ENCODE measurements at places on chromosomes 5 and 9.

DNA sequence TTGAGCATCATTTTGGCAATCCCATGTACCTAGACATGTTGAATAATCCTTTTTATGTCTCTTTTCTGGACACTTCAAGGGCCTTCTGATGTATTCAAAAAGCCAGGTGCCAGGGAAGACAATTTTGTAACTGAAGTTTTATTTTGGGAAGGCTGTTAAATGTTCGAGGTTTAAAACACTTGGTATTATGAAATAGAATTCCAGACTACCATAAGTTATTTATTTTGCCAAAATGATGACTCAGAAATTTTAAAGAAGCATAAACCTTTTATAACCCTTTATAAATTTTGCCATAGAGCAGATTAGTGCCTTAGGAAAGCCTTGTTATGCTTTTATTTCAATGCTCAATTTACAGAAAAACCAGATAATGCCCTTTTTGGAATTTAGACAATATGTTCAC lies 30.3 kb upstream of the UHRF2 start:
- DNase-seq, result no peak

DNA sequence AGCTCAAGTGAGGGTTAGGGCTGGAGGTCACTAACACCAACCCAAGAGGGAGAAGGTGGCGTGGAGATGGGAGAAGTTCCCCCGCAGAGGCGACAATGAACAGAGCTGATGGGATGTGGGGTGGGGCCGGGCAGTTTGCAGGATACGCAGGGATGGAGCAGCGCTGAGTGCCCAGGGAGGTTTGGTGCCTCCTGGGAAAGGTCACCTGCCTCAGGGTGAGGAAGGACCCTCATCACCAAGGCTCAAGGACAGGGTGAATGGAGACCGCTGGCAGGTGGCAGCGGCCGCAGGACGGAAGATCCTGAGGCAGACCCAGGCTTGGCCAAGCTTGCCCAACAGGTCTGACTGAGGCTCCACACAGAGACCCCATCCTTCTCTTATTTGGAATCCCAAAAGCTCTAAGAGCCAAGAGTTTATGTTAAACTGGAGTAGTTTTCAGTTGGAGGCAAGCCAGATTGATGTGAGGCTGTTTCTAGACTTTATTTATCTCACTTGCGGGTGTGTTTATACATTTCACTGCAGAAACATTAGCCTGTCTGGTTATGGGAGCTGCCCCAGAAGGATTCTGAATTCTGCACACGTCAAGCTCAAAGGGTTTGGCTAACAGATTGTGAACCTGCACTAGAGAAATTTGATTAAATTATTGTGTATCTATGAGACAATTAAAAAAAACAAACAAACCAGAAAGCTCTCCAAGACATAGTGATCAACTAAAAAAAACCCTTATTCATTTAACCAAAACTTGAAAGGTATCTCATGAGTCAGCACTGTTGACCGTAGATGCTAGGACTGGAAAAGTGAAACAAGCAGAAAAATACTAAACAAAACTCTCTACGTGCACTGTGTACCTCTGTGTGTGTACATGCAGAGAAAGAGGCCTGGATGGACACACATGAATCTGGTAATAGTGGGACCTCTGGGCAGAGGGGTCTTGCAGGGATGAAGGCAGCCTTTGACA lies 146.2 kb upstream of the PHYKPL start:
- no peak for DNase-seq

- no peak for DNase-seq
Measured at GRCh38 chr9:4750023-4750673, 9.1 kb upstream of the AK3 start.

- DNase-seq, result no peak
Measured at GRCh38 chr9:111099199-111100008, 61.1 kb upstream of the LPAR1 start.

GRCh38 chr9:36092509-36093215 lies 43.9 kb upstream of the GLIPR2 start:
- DNase-seq, result no peak

GRCh38 chr5:92371889-92372235 lies 988.7 kb upstream of the ARRDC3 start:
- DNase-seq, result no peak

GRCh38 chr9:109535365-109535764 lies 37.3 kb upstream of the PTPN3 start:
- no peak for DNase-seq

DNA sequence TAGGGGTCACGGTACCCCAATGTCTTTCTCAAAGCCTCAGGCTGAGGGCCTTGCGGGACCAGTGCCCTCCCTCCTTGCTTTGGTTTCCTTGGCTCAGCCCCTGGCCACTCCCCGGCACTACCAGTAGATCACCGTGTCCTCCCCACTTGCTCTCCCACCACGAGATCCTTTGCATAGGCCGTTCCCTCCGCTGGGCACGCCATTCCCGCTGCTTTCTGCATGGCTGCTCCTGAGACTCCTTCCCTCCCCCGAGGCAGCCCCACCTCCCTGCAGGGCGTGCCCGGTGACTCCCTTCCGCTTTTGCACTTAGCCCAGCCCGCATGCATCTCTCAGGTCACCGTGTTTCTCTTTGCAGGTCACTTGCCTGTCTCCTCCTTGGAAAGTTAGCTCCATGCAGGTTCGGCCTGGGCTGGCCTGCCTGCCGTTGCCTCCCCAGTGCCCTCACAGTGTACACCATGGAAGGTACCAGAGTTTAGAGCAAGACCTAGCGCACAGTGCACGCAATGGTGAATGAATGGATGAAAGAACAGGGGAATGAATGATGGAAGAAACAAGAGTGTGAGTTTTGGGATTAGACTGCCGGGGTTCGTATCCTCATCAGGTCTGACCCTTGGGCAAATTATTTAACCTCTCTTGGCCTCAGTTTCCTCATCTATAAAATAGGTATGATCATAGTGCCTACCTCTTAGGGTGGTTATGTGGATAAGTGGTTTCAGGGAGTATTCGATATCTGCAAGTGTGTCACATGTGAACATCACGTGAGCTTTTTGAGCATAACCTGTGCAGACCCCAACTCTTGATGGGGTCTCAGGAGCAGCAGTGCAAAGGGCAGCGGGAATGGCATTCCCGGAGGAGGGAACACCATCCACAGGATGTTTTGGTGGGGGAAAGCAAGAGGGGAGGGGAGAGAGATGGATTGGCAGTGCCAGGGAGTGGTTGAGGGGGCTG lies 214.3 kb downstream of the C9orf50 start:
- no peak for DNase-seq

DNA sequence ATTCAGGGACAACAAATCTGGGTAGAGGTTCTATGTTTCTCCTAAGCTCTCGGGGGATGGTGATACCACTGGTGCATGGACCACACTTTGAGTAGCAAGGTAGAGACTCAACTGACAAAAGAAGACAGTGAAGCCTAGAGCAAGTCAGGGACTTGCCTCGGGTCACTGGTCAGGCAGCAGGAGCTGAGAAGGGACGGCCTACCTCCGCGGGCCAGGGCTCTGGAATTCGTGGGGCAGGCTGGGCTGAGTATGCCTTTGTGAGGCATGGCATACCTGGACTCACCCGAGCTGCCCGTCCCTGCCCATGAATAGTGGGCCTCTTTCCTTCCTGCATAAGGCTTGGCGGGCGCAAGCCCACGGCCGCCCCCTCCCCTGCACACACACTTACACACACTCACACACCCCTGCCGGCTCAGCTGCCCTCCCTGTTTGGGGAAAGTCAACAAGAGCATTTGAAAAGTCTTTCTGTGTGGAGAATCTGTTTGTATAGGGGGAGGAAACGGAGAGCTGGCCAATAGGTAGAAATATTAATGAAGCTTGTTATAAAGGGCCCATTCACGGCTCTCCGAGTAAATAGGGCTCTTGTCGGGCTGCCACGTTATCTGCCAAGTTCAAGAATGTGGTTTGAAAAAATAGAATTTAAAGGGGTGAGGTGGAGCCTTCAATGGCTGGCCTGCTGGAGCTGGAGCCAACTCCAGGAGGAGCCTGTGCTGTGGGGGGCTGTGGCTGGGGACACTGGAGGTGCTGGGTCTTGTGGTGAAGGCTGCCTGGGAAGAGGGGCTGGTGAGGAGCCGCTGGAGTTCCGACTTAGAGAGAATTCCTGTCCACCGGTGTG lies 19.1 kb upstream of the KIF12 start:
- DNase-seq, result no peak

DNA sequence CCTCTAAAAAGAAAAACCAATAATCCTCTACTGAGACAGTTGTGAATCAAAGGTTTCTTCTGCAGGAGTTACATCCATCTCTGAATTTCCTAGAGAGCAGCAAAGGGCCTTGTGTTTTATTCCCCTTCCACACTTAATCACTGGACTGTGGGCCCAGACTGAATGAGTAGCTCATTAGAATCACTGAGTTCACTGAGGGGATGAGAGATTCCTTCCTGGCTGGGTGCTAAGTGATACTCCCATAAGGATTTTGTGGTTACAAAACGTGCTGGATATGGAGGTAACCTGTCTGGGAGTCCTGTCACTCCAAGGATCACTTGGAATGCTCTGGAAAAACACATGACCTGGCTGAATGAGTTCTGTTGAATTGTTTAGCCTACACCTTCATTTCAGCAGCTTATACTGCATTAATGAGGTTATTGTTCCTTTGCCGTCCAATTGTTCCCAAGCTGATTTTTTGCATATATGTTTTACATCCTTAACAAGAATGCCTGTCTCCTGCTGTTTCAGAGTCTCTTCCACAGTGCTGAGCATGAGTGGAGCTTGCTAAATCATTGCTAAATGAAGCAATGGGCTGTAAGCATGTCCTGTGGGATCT lies 82.9 kb downstream of the MEF2C start:
- DNase-seq, result no peak

DNA sequence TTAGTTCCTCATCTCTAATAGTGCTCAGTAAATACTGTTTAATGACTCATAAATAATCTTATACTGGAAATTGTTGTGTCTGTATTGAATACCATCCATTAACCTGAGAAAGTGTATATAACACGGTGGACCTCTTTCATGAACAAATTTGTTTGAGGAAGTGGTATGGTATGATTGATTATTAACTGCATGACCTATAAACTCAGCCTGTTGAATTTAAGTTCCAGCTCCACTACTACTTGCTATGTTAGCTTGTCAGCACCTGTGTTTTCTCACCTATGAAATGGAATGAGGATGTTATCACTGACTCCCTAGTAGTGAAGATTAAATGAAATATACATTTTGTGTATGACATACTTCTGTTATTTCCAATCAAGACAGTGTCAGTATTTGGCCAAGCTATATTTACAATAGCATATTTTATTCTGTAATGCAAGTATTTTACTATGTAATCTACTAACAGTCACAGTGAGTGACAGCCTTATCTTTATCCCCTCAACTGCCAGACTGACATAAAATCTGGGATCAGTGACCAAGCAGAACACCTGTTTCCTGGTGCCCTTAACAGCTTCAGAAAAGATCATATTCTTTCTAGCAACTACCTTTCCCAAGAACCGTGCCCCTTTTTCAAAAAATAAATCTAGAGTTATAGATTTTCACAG lies 77.3 kb upstream of the ITGA1 start:
- no peak for DNase-seq

DNA sequence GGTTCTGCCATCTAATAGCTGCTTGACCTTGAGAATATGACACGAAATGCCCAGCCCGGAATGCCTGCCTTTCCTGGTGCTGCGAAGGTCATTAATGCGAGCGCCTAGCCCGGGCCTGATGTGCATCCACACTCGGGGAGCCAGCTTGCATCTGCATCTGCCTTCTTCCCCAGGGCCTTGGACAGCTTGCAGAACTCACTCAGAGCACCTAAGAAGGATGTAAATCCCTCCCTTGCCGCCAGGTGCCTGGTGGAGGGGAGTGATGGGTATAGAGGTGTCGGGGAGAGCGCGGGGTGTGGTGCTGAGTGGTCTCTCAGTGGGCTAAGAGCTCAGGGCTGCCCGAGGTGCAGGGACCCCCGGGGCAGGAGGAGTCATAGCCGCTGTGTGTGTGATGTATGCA lies 127.2 kb downstream of the MRPL36 start:
- DNase-seq, result no peak

DNA sequence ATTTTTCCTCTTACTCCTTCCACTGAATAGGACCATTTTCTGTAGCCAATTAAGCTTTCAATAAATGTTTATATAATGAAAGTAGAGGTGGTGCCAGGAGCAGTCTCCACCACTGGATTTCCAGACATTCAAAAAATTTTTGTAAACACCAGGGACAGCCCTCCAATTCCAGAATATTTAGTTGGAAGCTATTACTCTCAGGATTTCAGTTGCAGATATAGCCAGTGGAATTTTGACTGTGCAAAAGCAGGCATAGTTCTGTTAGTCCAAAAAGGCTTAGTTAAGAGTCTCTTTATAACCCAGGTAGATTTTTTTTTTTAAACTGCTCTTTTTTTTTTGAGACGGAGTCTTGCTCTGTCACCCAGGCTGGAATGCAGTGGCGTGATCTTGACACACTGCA lies 138.1 kb upstream of the DMRT1 start:
- DNase-seq, result no peak

DNA sequence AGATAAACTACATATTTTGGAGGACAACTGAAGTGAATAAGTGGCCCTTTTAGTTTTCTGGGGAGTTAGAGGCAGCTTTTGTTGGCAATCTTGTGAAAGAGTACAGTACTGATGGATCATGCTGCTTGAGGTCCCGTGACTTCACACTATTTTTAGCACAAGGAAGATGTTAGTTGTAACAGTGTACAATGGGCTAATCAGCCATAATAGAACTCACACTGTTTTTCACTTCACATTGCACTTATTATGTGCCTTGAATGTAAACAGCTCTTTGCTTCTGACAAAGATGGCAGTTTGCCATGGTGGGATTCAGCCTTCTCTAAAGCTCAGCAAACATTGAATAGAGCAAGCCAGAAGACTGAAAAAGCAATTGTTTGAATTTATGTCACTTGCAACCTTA lies 176.7 kb upstream of the ZNF608 start:
- DNase-seq, result no peak

DNA sequence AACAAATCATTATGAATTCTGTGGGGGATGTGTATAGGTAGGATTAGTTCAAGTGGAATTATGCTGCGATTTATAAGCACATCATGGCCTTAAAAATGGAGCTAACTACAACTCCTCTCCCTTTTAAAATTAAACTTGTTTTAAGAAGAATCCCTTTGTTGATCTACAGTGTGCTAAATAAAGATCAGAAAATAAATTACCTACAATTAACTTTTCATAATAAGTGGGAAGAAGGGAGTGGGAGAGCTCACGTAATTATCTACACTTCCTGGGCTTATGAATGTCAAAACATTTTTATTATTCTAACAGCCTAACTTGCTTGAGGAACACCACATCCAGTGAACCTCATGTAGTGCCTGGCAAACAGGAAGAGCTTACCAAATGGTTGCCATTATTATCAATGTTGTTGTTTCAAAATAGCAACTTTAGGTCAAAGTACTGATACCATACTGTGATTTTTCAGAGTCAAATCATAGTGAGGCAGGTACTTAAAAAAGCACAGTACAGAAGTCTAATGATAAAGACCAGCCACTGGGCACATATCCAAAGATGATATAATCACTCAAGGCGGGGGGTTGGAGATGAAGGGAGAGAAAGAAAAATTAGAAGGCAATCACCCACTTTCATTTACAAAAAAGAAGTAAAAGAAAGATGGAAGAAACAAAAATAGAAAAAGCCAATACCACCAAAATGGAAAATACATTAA lies 174.0 kb downstream of the RAPGEF6 start:
- no peak for DNase-seq

Measured in activated T-helper 1 cell treated with Interleukin-2 at 50 U/mL for 16 hours (primary cell).